ENCODE measurements at places on chromosomes 7 and 10.
A peak's percentile ranks its signal among the peaks of the same experiment; 100 is the strongest.

DNA sequence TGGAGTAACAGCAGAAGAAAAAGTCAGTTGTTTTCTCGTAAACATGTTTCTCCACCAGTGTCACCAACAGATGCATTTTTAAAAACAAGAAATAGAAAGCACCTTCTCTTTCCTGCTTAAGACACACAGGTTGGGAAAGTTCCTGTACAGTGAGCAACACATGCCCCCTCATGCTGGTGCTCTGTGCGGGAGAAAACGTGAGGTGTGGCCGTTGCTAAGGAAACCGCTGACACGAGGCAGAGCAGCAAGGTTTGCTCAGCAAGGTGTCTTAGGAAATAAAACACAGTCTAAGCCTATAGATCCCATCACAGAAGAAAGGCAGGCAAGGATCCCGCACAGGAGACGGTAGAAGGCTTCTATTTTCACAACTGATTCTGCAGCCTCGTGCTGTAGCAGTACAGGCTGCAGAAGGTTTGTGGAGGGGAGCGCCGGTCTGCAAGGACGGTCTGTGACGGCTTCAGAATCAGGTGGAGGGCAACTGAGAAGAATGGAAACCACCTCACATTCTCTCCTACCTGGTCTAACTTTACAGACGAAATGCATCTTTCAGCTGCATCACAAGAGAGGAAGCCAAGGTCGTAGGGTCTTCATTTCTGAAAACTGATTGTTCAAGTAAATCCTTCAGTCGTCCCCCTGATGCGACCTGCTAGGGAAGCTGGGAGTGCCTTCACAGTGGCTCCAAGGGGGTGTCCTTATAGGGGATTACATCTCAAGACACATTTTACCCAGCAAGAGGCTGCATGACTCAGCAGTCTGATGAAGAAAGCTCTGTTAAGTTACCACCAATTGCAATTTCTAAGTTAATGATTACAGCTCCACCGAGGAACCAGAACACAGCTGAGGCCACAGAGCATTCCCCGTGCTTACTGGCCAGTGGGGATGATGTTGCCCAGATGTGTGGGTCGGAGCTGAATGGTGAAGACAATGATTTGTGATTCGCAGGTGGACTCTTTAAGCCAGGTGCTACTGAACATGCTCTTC, 150.7 kb upstream of the KLF14 start:
- no peak for DNase-seq

DNA sequence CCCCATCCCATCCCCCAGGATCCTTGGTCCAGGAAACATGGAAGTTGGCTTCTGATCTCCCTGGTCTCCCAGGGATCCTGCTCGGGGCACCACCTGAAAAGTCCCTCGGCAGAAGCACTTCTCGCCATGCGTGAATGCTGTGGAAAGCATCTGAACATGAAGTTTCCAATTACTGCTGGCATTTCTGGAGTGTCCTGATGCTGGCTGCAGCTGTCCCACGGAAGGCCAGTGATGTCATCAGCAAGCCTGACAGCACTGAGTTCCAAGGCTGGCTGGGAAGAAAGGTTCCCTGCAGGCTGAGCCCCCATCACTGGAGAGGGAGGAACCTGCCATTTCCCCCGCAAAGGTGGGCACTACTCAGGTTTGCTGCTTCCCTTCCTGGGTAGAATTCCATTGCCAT, 71.4 kb downstream of the KCNMA1 start:
- DNase-seq: no peak

DNA sequence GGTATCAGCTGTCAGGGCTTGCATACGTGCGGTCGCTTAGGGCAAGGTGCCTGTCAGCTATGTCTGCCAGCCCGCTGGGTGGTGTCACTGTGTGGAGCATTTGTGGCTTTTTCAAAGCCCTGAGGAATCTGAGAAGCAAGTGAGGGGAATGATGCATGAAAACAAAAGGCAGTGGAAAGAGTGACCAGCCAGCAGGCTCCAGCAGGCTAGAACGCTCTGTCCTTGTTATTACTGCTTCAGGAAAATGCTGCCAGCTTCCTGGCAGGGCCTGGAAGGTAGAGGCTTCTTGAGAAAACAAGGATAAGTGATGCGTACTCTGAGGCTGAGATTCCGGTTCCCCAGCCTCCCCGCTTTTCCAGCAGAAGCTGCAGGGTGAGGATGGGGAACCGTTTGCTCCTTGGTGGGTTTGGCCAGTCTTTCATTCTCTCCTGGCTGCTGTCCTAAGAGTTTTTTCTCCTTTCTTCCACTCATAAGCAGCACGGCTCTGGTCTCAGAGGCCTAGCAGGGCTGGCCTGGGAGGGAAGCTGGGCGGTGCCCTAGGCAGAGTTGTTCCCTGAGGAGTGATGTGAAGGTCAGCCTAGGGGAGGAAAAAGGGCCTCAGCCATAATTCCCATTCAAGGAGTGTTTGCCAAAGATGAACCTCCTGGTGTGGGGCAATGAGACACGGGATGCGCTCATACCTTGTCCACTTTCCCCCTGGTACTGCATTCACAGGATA, 42.8 kb upstream of the MKLN1 start:
- DNase-seq: peak; percentile 34

DNA sequence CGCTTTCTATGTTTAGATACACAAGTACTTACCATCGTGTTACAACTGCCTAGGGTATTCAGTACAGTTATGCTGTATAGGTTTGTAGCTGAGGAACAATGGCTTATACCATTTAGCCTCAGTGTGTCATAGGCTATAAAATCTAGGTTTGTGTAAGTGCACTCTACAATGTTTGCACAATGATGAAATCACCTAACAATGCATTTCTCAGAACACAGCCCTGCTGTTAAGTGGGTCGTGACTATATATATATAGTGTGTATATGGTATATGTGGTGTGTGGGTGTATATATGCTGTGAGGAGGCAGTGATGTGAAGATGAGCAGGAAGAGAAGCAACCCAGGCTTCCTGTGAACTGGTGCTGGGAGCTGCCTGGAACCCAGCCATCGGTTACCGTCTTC, 65.6 kb upstream of the MKI67 start:
- DNase-seq: no peak

DNA sequence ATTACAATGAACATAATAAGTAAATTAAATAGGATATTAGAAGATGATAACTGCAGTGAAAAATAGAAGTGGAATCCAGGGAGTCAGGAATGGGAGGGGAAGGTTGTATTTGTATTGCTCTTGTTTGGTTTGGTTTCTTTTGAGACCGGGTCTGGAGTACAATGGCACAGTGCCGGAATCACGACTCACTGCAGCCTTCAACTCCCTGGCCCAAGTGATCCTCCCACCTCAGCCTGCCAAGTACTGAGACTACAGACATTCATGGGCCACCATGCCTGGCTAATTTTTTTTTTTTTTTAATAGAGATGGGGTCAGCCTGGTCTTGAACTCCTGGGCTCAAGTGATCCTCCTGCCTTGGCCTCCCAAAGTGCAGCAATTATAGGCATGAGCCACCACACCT, 59.9 kb upstream of the LRRC4 start:
- DNase-seq: no peak

- DNase-seq: no peak
Measured at GRCh38 chr10:91043173-91043910, 122.5 kb upstream of the ANKRD1 start.

DNA sequence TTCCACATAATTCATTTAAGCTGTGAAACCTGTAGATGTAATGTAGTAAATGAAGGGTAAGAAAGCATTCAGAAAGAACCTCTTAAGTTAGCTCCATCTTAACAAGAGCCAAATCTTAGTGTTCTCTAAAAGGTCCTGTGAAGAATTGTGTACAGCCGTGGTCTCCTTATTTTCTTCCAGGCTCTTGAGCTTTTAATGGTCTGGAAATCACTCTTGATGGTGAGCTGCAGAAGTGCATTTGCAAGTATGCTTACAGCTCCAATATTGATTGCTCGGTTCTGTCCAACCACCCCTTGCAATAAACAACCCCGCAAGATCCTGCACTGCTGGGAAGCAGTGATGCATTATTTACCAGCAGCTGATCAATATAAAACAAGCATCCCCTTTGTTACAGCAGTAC, 690.8 kb upstream of the FZD8 start:
- no peak for DNase-seq

- no peak for DNase-seq
Measured at GRCh38 chr7:72028267-72028666, 383.9 kb downstream of the CALN1 start.

DNA sequence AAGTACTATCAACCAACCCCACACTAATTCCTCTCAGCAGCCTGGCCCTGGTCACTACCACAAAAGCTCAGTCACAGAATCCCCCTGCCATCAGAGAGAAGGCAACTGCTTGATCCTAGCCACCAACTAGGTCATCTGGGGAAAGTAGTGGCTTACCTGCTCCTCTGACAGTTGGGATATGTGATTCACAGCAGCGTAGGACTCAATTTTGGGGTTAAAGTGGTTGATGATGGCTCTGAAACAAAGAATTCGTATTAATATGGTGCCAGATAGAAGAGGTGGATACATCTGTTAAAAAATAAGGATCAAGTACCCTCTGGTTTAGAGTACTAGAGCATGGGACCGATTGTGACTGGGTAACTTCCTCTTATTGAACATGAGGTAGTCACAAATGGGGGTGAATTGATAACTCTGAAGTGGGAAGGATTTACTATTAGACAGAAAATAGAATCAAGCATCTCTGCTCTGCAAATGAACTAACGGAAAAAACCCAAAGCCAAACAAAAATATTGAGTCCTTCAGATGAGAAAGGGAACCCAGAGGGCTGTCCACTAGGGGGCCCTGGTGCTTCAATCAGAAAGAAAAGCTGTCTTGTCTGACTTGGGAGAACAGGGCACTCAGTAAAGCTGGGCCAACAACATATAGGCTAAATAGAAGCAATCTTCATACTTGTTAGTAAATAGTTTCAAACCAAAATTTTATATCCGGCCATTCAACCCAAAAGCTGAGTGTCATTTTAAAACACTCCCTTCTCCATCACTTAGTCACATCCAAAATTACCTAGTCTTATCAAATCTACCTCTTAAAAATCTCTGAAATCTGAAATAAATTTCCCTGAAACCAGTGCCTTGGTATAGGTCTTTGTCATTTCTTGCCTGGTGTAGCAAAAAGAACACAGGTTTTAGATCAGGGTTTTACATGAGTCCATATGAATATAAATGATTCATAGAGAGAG, 45.9 kb upstream of the KCNIP2 start:
- peak; percentile 37 for DNase-seq

- no peak for DNase-seq
Measured at GRCh38 chr7:150326657-150327268, 3.4 kb upstream of the ACTR3C start.

- DNase-seq: no peak
Measured at GRCh38 chr7:143416565-143417149, 8.0 kb upstream of the EPHA1 start.

GRCh38 chr10:47127188-47127785, 172.7 kb upstream of the GDF10 start:
- DNase-seq: no peak

DNA sequence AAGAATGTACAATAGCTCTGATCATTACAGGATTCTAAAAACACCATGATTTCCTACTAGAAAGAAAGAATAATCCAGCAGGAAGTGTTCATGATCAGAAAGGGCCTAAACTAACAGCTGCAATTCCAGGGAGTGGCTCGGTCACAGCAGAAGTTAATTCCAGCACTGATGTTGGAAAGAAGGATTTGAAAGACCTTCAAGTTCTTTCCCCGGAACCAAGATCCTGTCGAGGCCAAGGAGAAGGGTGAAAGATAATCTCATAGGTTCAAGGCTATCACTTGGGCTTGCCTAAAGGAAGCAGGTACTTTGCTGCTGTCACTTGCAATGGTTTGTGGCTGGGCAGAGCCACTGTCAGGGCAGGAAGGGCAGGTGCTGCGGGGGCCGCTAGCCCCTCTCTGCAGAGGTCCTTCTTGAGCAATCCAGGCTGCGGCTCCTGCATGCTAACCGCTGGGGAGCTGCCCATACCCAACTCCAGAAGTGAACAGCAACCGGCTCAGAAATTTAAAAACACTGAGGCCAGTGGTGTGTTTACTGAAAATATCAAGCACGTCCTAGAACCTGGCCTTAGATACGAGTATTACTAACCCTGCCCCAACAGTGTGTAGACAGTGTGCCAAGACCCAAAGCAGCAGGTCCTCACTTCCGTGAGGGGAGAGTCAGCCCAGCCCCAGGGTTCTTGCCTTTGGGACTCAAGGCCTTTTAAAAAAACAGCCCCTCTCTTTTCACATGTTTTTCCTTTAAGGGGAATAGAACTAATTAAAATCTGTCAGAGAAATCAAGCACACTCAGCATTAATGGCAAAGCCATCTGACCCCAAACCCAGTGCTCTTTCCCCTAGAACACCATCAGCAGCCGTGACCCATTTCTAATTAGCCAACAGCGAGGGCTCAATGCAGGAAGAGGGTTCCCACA, 76.8 kb downstream of the VIPR2 start:
- no peak for DNase-seq

DNA sequence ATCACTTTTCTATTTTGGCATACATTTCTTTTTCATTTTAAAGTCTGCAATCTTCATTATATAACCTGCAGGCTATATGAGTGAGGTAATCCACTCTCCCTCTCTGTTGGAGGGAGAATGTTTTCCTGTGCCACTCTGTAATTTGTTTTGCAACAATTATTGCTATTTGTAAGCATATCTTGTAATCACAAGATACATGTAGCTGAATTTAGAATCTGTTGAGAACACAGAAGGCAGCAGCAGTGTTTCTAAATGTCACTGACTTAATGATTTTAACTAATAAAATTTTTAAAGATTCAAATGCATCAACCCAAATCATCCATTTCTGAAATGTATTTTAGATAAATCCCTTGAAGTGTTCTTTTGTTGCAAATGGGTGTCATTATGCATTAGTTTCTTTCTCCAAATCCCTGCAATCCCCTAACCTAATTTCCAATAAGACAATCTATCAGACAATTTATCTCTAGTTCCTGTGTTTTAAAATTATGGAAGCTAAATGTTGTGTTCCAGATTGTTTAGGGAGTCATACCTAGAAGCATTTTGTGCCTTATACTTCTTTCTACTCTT, 19.8 kb upstream of the UMAD1 start:
- DNase-seq: no peak

- no peak for DNase-seq
Measured at GRCh38 chr10:76382381-76382851, 951.0 kb downstream of the LRMDA start.

DNA sequence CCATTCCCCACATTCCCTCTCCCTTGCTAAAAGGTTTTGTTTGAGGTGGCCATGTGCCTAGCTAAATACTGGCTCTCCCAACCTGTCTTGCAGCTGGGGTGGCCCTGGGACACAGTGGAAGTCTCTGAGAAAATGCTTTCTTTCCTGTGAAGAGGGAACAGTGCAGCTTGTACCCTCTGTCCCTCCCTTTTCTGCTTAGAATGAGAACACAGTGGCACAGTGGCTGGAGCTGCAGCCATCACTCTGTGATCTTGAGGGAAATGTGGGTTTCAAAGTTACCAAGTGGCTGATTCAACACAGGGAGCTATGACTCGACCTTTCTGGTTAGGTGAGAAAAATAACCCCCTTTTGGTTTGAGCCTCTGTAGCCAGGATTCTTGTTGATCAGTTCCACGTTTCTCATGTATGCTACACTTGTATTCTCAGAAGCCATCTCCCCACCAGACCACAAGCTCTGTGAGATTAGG, 62.7 kb upstream of the CARD11 start:
- no peak for DNase-seq

GRCh38 chr7:47621979-47622561, 40.2 kb upstream of the TNS3 start:
- no peak for DNase-seq

Measured in amygdala (tissue), 56 donors.